CD4-positive, alpha-beta T cell treated with Interleukin-10 for 1 hour (primary cell): ENCODE measurements at places on chromosomes 3 and 15.

DNA sequence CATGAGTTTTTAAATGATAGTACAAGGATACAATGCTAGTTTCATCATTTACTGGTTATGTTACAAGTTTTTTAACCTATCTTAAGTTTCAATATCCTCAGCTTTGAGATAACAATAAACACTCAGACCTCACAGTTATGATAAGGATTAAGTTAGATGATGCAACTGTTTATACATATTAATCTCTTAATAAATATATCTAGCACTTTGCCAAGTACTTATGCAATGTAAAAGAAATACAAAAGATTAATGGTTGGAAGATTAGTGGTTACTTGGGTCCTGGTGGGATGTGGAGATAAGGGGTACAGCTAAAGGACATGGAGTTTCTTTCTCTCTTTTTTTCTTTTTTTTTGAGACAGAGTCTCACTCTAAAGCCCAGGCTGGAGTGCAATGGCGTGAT, 12.0 kb downstream of the SPPL2A start:
- no peak for DNase-seq

- DNase-seq, result no peak
Measured at GRCh38 chr3:11199902-11200845, 45.9 kb downstream of the HRH1 start.

DNA sequence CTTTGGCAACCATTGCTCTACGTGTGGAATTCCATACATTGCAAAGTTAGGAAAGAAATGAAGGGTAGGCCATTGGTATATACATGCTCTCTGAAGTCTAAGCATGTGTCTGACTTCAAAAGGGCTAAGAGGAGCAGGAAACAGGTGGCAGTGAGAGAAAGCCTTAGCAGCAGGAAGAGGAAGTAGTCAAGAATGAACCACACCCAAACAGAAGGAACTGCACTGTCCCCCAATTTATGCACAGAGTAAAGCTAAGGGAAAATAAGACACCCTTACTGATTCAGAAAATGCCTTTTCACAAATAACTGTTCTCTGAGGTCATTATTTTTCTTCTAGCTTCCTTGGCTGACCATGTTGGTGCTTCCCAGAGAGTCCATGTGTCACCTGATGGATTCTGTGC, 575.4 kb downstream of the NTRK3 start:
- peak; percentile 5 for DNase-seq

DNA sequence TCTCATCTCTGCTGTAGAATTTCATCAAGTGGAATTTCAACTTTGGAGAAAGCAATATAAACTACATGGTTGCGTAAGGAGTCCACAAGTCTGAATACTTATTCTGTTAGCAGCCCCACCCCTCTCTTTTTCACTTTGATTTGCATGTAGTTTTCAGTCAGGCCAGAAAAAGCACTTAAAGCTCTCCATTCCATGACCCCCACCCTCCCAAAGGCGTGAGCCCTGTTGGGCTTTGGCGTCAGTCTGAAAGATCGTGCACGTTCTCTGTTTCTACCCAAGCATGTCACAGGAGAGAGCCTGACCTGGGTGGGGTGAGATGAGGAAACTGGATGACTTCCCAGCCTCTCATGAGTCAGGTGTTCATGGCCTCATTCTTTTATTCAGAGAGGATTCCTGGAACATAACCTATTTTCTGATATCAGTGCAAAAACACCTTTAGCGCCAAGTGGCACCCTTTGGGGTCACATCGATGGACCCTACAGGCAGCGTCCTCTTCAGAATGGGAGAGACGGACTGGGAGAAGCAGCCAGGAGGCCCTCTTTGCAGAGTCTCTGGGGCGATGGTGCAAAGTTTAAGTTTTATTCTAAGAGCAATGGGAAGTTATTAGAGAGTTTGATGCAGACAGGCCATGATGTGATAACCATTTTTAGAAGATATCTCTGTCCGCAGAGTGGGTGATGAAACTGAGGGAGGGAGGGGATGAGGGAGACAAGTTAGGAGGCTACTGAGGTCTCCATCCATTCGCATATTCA, 55.8 kb downstream of the LSM3 start:
- DNase-seq, result no peak

DNA sequence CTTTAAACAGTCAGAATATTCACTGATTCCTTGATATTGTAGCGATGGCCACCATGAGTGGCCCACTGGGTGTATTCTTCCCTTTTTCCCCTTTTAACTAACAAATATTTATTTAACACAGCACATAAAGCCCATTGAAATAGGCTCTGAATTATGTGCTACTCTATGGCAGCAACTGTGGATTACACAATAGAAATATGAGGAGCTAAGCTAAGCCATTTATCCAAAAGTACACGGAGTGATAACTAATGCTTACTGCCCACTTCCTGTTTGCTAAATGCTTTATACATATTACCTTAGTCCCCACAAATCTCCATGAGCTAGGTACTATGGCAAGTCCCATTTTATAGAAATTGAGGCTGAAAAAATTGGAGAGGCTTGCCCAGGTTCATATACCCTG, 17.9 kb downstream of the ILDR1 start:
- no peak for DNase-seq

DNA sequence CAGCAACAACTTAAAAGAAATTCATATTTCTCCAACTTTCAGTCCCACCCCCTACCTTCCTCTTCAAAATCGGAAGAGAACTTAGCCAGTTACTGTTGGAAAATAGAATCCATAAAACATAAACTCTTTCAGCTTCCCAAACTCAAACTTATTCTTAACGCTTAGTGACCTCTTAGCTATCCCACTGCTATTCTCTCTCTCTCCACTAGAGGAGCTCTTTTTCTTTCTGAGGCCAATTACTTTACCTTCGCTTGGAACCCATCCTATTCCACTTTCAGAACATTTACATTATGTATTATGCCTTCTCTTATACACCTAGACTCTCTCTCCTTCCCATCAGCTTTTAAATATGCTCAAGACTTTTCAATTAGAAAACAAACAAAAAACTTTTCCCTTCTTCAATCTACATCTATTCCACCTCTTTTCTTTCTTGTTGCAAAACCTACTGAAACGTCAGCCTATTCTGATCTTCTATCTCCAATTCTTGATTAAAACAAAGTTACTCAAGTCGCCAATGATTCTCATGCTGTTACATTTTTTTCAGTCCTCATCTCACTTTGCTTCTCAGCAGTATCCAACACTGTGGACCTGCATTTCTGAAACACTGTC, 13.4 kb upstream of the GHSR start:
- peak; percentile 56 for DNase-seq
